ENCODE measurements at places on chromosomes 12 and 14.

DNA sequence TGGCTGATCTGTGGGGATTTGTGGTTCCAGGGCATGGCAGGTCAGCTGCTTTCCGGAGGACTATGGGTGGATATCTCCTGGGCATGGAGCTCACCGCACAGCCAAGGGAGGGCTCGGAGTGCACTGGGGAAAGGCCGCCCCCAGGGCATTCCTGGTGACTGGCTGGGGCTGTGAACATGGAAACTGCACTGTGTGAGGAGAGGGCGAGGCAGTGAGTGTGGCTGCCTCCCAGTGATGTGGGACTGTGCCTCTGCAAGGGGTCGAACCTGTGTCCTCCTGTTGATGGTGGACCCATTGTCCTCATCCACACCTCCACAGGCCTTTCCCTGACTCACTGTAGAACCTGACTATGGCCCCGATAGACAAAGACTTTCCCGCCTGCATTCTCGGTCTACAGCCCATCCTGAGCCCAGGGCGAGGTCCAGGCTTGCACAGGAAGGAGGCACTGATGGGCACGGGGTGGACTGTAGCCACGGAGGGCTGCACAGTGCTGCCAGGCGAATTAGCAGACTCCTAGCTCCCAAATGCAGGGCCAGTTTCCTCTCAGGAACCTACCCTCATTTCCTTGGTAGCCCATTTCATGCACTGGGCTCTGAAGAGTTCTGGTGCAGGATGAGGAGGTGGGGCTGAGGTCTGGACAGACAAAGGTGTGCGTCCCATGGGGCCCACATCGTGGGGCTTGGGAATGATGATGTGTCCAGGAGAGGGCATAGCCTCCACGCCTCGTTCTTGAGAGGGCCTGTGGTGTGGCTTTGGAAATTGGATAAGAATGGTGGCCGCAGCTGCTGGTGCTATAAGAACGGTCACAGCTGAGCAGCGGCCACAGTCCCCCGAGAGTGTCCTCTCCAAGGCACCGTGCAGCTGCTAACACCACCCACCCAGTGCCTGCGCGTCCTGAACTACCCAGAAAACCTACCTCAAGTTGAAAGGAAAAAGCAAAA is 415.1 kb downstream of the TMEM121 start:
- DNase-seq, result no peak

- DNase-seq, result no peak
These were observed 1241.4 kb upstream of the TMEM132C start for GRCh38 chr12:127025545-127025944.

GRCh38 chr14:91606851-91607250 is 96.7 kb upstream of the PPP4R3A start:
- no peak for DNase-seq

GRCh38 chr12:124508381-124509079 is 58.9 kb downstream of the NCOR2 start:
- peak; percentile 34 for DNase-seq

- DNase-seq, result no peak
These were observed 17.3 kb upstream of the GPRC5A start for GRCh38 chr12:12874029-12874428.

DNA sequence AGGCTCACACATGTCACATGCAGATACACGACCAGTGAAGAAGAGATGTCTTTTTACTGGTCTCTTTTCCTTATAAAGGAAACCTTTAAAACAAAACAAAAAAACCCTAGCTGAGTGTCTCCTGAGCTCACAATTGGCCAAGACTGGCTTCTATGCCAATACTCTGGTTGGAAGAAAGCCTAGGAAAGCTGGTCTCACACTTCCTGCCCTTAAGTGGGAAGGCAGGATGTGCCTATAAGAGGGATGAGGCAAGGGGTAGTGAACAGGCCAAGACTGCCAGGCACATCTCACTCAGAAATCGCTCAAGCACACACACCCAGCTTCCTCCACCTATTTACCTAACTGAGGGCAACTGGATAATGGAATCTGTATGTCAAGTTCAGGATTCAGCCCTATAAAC is 50.0 kb downstream of the SOCS2 start:
- DNase-seq, result no peak

DNA sequence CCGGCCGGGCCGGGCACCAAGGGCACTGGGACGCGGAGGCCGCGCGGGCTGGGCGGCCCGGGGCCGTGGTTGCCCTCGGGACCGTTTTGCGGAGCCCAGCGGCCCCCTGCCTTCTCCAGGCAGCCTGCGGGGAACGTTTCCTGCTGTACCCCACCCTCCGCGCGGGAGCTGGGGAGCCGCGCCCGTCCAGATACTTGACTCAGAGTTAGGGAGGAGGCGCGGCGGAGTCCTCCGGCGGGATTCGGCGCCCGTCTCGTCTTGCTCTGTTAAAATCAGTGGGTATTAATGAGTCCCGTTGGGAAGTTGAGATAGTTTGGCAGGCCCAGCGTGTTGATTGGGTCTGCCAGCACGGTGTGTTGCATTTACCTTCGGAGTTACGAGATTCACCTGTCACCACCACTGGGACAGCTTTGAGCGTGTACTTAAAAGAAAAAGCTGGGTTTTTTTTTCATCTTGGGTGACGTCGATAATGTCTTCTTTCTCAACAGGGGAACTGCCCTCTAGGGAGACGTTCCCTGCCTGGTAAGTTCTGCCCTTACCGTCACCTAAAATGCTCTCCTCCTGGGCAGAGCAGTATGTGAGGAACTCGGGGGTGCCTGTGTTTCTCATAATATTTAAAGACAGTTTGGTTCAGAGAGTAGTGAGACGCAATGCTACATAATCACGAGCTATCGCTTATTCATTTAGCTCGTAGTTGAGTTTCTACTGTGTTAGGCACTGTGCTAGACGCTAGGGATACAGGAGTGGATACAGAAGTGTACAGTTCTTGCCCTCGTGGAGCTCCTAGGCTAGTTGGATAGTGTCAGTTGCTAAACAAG is 596 bp downstream of the DLST start:
- peak; percentile 41 for DNase-seq

GRCh38 chr12:105357162-105357691 is 26.7 kb downstream of the C12orf75 start:
- DNase-seq, result peak; percentile 82

GRCh38 chr12:69404851-69405565 is 45.5 kb downstream of the YEATS4 start:
- no peak for DNase-seq

DNA sequence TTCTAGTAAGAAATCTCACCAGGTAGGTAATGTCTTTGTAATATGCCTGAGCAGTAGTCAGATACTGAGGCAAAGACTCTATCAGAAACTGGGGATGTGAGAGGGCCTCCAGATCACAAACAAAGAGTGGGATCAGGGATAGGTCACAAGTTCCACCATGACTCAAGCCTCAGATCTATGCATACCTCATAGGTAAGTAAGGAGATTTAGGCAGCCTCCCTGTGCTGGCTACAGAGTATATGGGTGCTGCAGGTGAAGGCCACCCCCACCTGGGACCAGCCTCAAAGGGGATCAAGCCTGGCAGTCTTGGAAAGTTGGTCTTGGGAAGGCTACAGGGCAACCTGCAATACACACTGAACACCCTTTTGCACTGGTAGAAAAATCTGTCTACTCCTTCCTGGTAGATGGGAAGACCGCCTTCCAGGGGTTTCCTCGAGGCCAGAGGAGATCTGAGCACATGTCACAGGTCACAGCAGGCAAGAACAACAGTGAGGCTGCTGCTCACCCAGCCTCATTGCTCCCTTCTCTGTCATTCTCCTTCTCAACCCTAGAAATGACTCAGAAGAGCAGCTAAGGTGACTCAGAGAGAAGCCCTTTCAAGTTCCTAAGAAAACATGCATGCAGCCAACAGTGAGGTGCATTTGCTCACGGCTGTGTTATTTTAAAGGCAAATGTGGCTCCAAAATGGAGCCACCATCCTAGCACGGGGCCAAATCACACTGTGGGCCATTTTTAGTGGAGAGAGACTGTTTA is 143.4 kb upstream of the CDKN3 start:
- peak; percentile 48 for DNase-seq

GRCh38 chr12:118357257-118358007 is 15.3 kb downstream of the TAOK3 start:
- DNase-seq, result peak; percentile 86

GRCh38 chr12:974271-974862 is 16.7 kb upstream of the ERC1 start:
- no peak for DNase-seq

- DNase-seq, result no peak
These were observed 554 bp upstream of the ATF7 start for GRCh38 chr12:53626702-53627169.

DNA sequence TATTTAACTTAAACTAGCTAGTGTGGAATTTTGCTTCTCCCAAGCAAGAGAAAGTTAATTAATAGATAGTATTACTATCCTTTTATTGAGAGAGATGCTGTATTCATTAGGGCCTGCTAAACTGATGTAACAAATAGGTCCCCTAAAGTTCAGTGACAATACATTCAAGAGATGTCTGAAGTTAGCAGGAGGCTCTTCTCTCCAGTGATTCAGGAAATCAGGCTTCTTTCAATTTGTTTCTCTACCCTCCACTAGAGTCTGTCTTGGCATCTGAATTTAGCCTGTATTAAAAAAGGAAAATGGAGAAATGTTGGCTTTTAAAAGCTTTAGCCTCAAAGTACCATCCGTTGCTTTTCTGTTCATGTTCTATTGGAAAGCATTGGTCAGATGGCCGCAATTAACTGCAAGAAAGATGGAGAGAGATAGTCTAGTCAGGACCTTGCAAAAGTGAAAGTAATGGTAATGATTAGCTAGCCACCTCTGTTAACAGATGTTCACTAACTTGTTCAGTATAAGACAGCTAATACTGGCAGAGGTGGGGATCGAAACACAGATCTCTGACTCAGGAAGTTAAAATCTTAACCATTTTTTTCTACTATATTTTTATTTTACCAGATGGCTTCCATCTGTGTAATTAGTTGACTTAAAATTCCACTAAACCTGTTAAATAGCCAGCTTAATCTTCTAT is 786.8 kb downstream of the TMTC2 start:
- DNase-seq, result no peak

GRCh38 chr12:26331136-26331535 is 135.8 kb downstream of the SSPN start:
- DNase-seq, result no peak

DNA sequence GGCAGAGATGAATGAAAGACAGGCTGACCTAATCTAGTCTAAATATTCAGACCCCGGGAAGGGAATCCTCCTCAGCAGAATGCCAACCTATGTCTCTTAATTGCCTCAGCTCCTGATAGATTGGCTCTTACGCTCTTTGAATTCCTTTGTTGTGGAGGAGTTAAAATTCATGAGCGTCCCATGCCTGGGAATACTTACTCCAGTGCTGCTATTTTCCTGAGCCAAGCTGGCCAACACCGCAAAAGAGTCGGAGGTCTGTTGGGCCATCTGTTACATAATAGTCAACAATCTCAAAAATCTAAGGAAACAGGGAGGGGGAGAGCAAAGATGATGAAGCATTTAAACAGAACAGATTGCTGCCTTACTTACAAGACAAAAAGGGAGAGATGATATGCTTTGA is 182.8 kb downstream of the ASCL1 start:
- no peak for DNase-seq

DNA sequence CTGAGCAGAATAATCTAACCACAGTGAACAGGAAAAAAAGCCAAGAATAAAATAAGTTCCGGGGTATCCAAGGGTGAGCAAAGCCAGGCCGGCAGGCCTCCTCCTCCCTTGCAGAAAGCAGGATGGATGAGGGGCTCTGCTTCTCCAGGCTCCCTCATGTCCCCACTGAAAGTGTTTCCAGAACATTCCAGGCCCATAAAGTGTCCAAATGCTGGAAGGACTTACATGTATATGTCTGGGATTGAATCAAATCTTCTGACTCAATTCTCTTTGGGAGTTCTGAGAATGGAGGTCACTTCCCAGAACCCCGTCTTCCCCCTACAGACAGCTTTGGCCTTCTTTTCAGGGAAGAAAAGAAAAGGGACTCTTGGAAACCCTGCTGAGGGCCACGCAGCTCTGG is 25.0 kb upstream of the BDKRB1 start:
- no peak for DNase-seq

- no peak for DNase-seq
These were observed 71.7 kb upstream of the GPATCH2L start for GRCh38 chr14:76080025-76080424.

DNA sequence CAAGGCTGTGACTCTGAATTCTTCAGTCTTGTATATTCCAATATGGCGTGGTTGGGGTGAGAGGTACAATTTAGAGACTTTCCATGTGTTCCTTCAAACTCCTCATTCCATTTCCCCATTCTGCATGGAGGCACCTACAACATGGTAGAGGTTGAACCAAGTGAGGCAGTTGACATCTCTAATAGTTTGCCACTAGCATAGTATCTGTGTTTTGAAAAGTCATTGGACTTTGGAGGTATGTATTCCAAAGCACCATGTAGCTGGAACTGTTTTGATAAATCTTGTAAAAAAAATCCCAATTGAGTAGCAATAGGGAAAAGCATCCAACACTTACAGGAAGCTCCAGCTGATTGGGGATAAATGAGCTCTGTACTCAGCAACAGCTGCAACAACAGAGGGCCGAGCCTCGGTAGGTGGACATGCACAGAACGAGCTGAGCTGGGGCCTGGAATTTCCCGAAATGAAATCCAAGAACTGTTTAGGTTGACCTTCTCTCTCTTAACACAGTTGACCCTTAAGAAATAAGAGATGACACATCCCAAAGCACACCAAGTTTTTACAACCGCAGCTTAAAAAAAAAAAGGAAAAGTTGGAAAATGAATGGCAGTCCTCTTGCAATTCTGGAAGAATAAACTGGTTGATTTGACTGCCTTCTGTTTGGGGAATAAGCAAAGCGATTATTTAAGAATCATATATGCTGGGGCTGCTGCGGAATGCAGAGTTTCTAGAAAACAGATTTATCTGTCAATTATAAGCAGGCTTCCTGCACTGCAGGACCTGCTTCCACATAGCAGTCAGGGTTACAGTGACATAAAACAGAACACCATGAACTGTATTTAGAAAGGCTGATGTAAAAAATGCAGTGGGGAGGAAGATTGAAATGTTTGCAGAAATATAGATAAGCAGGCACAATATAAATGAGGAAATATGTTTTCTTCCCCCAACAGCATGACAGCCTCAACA is 194.6 kb upstream of the KRR1 start:
- no peak for DNase-seq

- DNase-seq, result no peak
These were observed 259.6 kb upstream of the ALG10B start for GRCh38 chr12:38056701-38057689.

DNA sequence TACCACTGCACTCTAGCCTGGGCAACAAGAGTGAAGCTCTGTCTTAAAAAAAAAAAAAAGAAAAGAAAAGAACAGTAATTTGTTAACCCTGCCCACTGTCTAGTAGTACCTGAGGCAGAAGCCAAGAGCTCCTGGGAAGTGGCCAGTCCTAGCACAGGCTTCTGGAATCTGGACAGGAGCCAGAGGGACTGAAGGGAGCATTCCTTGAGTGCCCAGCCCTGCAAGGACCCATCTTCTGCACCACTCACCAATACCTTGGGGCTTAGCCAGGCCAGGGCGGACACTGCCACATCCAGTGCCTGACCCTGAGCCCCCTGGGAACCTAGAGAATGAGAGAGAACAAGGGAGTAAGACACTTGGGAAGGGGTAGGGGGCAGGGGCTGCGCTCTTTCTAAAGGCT is 33.7 kb downstream of the PARP2 start:
- no peak for DNase-seq

All from GM12865 (cell line).